Bronchial smooth muscle cell (primary cell): ENCODE measurements at places on chromosomes 5 and 9. TPM values are rescaled to one million over a fixed set of nuclear protein-coding genes. Genes with fewer than 3 reads are reported as not detected.

LRRC19 gene
- not detected in 2 replicates for total RNA-seq

FOXD4L4 gene
- 0.17 and 0.32 TPM in 2 replicates for total RNA-seq

C9 gene
- total RNA-seq: 0.16 and 0.17 TPM in 2 replicates

SLC46A2 gene
- total RNA-seq: not detected in 2 replicates

TRIP13 gene
- 1.8 and 4.1 TPM in 2 replicates for total RNA-seq

HMMR gene
- 0.86 and 4.7 TPM in 2 replicates for total RNA-seq

SERF1A gene
- 0.69 and 5.0 TPM in 2 replicates for total RNA-seq

CATSPER3 gene
- 0.16 and 0.17 TPM in 2 replicates for total RNA-seq

ECM2 gene
- 3.6 and 7.2 TPM in 2 replicates for total RNA-seq

DOK3 gene
- 1.1 TPM in 2 replicates for total RNA-seq
